ENCODE measurements at places on chromosomes 7 and 10. TPM values are rescaled to one million over a fixed set of nuclear protein-coding genes. Genes with fewer than 3 reads are reported as not detected.

The SH2B2 gene
- total RNA-seq: 13.2 TPM

The DOCK1 gene
- total RNA-seq: 46.4 TPM

GRCh38 chr7:133911724-133912123 is 215.4 kb upstream of the LRGUK start:
- H3K27ac ChIP-seq: no peak overlapping the region
- H3K27me3 ChIP-seq: no peaks in the 10 kb centered on the region
- H3K36me3 ChIP-seq: no peaks in the 10 kb centered on the region
- H3K4me1 ChIP-seq: no peaks in the 10 kb centered on the region
- DNase-seq: no peak

The HGF gene
- 26.5 TPM for total RNA-seq

The GATA3 gene
- total RNA-seq: 3.2 TPM

DNA sequence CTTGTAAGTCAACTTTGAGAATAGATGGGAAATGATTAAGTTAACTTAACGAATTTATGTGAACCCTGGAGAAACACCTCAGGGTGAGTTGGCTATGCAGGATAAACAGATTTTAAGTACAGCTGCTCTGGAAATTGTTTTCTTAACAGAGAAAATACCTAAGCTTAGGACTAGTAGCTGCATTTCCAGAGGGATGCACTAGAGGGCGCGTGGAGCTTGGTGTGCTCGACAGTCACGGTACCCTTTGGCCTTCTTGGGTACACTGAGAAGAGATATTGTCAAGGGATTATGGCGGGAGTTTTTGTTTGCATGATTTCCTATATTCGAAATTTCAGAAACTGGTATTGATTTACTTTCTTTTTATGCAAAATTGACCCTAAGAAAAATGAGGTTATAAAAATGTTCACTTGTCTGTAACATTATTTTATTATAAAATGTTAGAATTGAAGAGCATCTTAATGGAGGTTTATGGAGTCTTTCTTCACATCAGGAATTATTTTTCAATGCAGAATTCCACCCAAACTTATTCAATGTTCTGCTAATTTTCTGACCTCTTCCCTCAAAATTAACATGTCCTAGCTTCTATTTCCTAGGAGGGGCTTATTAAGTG is 58.4 kb upstream of the MYO3A start:
- no peak overlapping the region for H3K4me3 ChIP-seq
- no peak overlapping the region for H3K27ac ChIP-seq
- no peaks in the 10 kb centered on the region for H3K36me3 ChIP-seq
- no peaks in the 10 kb centered on the region for H3K27me3 ChIP-seq
- no peaks in the 10 kb centered on the region for H3K4me1 ChIP-seq

The TDRD1 gene
- total RNA-seq: 0.14 TPM

The BRAT1 gene
- 24.1 TPM for total RNA-seq

DNA sequence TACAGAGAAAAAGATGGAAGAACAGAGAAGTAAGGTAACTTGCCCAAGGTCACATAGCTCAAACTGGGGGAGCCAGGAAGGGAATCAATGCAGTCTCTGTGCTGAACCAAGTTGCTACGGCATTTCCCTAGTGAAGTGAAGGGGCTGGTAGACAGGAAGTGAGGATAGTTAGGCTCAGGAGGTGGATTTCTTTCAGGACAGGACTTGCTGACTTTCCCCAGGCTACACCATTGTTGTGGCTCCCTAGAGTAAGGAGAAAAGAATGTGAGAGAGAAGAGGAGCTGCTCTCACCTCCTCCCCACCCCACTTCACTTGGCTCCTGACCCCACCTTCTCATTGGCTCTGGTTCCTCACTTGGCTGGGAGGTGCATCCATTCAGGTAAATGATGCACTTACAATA is 316.9 kb downstream of the INHBA start:
- H3K27ac ChIP-seq: no peak overlapping the region
- no peaks in the 10 kb centered on the region for H3K36me3 ChIP-seq
- no peaks in the 10 kb centered on the region for H3K27me3 ChIP-seq
- H3K4me3 ChIP-seq: no peak overlapping the region
- H3K4me1 ChIP-seq: no peaks in the 10 kb centered on the region

The HEPACAM2 gene
- total RNA-seq: not detected

DNA sequence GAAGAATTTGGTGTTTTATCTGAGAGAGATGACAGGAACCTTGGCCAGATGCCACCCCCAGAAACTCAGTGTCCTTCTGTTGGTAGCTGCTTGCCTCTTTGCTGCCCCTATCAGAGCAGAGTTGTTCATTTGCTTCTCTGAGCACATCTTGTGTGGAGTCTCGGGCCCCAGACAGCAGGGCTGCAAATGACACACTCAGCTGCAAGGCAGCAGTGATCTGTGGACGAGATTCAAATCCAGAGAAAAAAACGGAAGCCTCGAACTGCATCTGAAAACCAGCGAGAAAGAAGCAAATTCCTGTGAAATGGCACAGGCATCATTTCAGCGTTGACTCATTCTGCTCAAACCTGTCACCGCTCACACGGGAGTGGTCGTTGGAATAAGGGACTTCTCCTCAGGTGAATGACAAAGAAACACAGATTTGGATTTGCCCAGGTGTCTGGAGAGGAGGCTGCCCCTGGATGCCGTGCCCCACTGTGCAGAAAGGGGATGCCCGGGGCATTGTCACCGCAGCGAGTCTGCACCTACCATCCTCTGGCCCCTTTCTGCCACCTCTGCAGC is 144.7 kb downstream of the PFKFB3 start:
- no peaks in the 10 kb centered on the region for H3K36me3 ChIP-seq
- no peaks in the 10 kb centered on the region for H3K27me3 ChIP-seq
- peaks cover 23% of the 10 kb centered on the region for H3K4me1 ChIP-seq

The LRRD1 gene
- total RNA-seq: not detected

- no peaks in the 10 kb centered on the region for H3K36me3 ChIP-seq
- no peak overlapping the region for H3K4me3 ChIP-seq
- H3K27ac ChIP-seq: no peak overlapping the region
- no peak for DNase-seq
- no peaks in the 10 kb centered on the region for H3K4me1 ChIP-seq
These were observed 616.0 kb downstream of the GATA3 start for GRCh38 chr10:8670461-8670860.

DNA sequence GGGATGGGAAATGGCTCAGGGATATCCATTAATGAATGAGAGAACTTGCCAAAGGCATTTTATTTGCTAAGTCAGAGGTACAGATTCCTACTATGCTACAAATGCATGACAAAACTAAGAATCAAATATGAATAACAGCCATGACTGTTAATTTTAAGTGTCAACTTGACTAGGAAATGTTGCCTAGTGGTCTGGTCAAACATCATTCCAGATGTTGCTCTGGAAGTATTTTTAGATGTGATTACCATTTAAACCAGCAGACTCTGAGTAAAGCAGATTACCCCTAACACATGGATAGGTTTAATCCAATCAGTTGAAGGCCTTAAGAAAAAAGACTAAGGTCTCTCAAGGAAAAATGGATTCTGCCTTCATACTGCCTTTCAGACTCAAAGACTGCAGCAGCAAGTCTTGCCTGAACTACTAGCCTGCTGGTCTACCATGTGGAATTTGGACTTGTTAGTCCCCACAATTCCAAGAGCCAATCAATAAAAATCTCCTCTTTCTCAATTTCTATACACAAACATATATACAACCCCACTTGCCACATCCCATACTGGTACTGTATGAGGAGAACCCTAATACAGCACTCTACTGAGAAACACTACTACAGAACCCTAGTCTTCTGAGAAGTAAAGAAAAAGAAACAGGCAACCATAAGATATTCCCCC is 119.1 kb downstream of the NRBF2 start:
- no peaks in the 10 kb centered on the region for H3K27me3 ChIP-seq
- no peak for DNase-seq
- H3K4me3 ChIP-seq: no peak overlapping the region

DNA sequence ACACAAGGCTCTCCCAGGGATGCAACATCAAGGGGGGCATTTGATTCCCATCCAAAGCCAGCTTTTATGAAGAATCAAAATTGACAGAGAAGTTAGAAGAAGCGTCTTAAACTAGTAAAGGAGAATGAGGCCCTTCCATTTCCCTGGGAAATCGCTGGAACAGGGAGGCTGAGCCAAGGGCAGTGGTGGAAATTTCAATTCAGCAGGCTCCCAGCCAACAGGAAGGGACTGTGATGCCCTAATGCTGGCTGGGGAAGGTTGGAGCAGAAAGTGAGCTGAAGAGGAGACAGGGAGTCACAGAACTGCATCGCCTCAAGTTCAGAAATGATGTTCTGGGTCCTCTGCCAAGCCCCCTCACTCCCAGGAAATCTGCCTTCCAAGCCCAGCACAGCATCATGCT is 517.3 kb downstream of the GRID1 start:
- no peaks in the 10 kb centered on the region for H3K4me1 ChIP-seq
- no peaks in the 10 kb centered on the region for H3K27me3 ChIP-seq
- no peak overlapping the region for H3K27ac ChIP-seq
- no peak overlapping the region for H3K4me3 ChIP-seq

GRCh38 chr10:26435852-26436251 is 2.3 kb upstream of the APBB1IP start:
- H3K36me3 ChIP-seq: no peaks in the 10 kb centered on the region
- H3K4me1 ChIP-seq: peaks cover 6% of the 10 kb centered on the region
- H3K27me3 ChIP-seq: no peaks in the 10 kb centered on the region
- H3K4me3 ChIP-seq: no peak overlapping the region

DNA sequence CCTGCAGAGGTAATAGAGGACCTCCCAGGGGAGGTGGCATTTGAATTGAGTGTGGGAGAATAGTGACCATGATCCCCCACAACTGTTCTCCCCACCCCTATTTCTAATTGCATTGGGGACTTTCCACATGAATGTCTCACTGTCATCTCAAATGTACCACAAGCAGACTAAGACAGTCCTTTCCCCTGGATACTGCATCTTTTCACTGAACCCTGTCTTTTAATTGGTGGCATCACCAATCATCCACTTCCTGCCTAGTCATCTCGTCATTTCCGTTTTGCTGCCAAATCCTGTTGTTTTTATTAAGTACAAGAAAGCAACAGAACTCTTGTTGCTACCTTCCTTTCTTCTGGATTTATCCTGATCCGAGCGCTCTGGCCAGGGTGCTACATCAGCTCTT is 120.3 kb downstream of the NRP1 start:
- H3K36me3 ChIP-seq: peaks cover 52% of the 10 kb centered on the region
- H3K4me3 ChIP-seq: no peak overlapping the region
- H3K27me3 ChIP-seq: no peaks in the 10 kb centered on the region
- peak overlapping the region; percentile 2 for H3K27ac ChIP-seq
- DNase-seq: no peak

DNA sequence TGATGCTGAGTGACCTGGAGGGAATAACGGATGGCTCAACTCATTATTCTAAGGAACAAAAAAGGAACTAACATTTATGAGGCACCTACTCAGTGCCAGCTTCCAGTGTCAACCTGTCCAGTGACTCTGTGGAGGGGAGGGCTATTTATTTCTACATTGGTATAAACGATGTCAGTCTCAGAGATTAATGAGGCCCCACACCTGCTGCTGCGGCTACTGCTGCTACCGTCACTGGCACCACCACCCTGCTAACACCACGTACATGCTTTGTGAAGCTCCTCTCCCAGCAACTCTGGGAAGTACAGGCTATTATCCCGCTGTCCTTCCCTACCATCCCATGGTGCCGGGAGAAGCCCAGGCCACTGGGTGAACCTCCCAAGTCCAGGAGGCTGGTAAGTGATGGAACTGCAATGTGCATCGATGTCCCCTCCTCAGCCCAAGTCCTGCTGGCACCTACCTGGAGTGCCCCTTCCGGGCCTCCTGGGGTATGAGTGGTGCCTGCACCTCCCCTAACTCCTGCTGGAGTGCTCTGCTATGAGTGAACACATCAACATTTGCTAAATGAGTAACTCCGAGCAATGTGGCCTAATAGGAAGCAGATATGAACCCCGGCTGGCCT is 101.5 kb downstream of the ARHGAP22 start:
- no peak overlapping the region for H3K4me3 ChIP-seq
- H3K36me3 ChIP-seq: no peaks in the 10 kb centered on the region
- DNase-seq: no peak
- H3K27me3 ChIP-seq: no peaks in the 10 kb centered on the region
- H3K4me1 ChIP-seq: peaks cover 7% of the 10 kb centered on the region
- no peak overlapping the region for H3K27ac ChIP-seq

- DNase-seq: no peak
- no peaks in the 10 kb centered on the region for H3K4me1 ChIP-seq
- no peaks in the 10 kb centered on the region for H3K27me3 ChIP-seq
- no peaks in the 10 kb centered on the region for H3K36me3 ChIP-seq
These were observed 10.6 kb downstream of the CPA4 start for GRCh38 chr7:130303551-130303950.

The LBX1 gene
- not detected for total RNA-seq

The SVOPL gene
- total RNA-seq: 0.81 TPM

- H3K4me1 ChIP-seq: no peaks in the 10 kb centered on the region
- DNase-seq: no peak
- H3K4me3 ChIP-seq: no peak overlapping the region
- H3K36me3 ChIP-seq: no peaks in the 10 kb centered on the region
- no peak overlapping the region for H3K27ac ChIP-seq
These were observed 14.9 kb upstream of the MXI1 start for GRCh38 chr10:110192552-110192951.

- H3K4me3 ChIP-seq: no peak overlapping the region
- H3K36me3 ChIP-seq: peaks cover 10% of the 10 kb centered on the region
- no peak overlapping the region for H3K27ac ChIP-seq
- H3K4me1 ChIP-seq: no peaks in the 10 kb centered on the region
These were observed 25.4 kb downstream of the PDGFA start for GRCh38 chr7:494259-494687.

GRCh38 chr7:55440040-55440690 is 75.0 kb downstream of the LANCL2 start:
- peak; percentile 52 for DNase-seq
- no peak overlapping the region for H3K27ac ChIP-seq
- H3K27me3 ChIP-seq: no peaks in the 10 kb centered on the region

DNA sequence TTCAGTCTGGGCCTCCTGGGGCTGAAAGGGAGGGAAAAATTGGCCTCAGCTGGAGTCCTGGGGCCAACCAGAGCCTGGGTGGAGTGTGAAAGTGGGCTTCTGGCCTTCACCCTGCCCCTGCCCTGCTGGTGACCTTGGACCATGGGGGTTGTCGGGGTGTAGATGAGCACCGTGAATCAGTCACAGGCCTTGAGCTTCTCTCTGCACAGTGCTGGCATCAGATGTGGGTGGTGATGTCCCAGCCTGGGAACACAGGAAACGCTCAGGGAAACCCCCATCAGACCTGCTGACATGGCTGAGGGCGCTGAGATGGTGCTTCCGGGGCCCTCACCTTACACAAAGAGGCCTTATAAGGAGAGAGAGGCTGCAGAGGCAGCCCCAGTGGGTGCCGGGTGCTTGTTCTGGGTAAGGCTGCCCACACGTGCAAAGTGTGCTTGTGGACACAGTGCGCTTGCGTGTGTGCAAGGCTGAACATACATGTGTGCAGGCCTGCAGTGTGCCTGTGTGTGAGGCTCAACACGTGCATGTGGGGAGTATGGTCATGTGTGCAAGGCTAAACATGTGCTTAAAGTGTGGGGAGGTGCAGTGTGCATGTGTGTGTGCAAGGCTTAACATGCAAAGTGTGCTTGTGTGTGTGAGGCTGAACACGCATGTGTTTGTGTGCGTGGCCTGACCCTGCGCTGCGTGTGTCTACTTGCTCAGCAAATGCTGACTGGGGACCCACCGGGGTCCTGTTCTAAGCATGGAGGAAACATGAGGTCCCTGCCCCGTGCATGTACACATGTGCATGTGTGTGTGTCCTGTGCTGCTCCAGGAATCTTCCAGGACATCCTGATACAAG is 6.5 kb downstream of the ARPC1B start:
- H3K4me1 ChIP-seq: peaks cover 56% of the 10 kb centered on the region
- peak overlapping the region; percentile 37 for H3K4me3 ChIP-seq

All from upper lobe of right lung (tissue), 1 donor.